ENCODE measurements at places on chromosomes 13 and 19.

- DNase-seq, result no peak
Observed at GRCh38 chr19:4032436-4032835, 24.9 kb downstream of the PIAS4 start.

- DNase-seq, result peak; percentile 94
Observed at GRCh38 chr19:31349160-31349881, at the start of gene TSHZ3. TSHZ3 (minus strand) TSS chr19:31349436; CDS start chr19:31349219, 217 bp downstream.

GRCh38 chr13:100176801-100177400, 88.0 kb downstream of the PCCA start:
- DNase-seq, result peak; percentile 65

- peak; percentile 54 for DNase-seq
Observed at GRCh38 chr13:36282821-36283432, 14.7 kb downstream of the CCDC169 start.

DNA sequence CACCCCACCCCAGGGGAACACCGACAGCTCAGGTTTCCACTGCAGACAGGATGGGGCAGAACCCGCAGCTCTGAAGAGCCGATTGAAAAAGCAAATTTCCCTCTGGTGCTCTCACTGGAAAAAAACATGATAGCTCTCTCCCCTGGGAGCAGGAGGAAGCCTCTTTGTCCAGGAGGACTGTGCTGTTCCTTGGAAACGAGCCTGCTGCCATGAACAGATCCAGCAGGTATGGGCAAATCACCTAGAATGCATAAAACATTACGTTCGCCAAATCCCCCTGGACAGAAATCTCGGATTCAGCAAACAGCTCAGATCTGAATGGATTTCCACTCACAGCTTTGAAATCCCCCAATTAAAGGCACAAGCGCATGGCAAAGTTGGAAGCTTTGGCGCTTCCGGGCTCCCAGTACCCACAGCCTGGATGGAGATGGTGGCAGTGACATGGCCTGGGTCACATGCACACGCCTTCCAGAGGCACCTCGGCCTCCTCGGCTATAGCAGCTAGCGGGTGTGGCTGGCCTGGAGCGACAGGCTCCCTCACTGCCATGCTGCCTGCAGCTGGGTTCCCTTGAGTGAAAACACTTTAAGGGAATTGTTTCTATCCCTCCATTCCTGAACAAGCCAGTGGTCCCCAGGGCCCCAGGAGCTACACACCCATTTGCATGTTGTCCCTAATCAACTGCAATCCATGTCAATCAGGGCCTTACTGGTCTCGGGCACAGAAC, 59.1 kb downstream of the CEBPG start:
- no peak for DNase-seq

GRCh38 chr13:80224468-80224867, 116.5 kb downstream of the SPRY2 start:
- DNase-seq, result no peak

GRCh38 chr13:95275322-95276036, 25.8 kb downstream of the ABCC4 start:
- no peak for DNase-seq

DNA sequence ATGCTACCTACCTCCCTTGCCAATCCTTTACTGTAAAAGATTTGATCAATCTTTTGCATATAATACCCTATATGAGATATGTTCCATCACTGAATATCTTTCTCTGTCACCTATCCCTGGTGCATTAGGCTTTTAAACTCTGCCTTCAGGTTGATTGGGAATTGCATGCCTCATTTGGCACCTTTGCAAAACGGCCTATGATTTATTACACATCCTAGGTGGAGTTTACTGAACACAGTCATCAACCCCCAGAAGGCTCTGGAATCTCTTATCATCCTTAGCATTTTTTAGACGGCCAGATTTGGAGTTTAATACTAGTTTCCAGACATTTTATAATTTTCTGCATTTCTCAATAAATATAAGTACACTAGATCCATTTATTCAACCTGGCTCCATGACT, 448.4 kb upstream of the SLC10A2 start:
- no peak for DNase-seq

DNA sequence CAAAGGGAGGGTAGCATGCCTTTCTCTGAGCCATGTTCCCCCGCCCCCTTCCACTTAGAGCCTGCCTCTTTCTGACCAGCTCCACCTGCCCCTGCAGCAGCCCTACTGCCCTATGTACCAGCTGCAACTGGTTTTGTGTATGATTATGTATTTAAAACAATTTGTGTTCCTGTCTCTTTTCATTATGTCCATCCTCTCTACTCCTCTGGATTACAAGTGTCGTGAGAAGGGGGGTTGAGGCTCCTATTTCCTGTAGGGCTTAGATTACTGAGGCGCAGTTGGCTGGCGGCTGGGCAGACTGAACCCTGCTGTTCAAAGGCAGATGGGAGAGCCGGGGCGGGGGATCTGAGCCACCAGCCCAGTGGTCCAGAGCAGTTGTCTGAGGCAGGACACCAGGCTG, 213.3 kb downstream of the KCNRG start:
- DNase-seq, result no peak

- peak; percentile 4 for DNase-seq
Observed at GRCh38 chr13:51849145-51850101, 4.4 kb upstream of the TMEM272 start.

DNA sequence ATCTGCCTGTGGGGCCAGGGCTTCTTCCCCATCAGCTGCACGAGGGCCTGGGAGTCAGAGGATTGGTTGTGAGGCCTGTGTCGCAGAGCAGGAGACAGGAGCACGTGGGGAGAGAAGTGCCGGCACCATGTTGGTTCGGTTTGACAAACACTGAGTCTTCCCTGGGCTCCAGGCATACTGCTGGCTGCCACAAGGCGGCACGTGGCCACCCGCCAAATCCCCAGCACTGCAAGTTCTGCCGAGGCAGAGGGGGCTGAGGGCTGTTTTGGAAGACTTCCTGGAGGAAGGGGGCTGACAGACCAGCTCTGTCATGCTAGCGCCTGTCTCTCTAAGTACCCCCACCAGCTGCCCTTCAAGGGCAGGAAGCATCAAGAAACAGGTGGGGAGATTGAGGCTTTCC, 9.5 kb downstream of the SHANK1 start:
- no peak for DNase-seq

DNA sequence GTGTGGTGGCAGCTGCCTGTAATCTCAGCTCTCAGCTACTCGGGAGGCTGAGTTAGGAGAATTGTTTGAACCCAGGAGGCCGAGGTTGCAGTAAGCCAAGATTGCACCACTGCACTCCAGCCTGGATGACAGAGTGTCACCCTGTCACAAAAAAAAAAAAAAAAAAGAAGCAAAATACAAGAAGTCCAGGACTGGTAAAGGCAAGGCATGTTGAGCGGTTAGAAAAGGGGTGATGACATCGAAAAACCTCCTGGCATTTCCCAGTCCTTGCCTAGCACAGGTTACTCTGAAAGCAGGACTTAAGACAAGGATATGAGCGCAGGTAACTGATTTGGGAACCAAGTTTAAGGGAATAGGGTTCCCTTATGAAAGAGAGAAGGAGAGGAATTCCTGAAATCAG, 2.5 kb upstream of the LILRB4 start:
- no peak for DNase-seq

DNA sequence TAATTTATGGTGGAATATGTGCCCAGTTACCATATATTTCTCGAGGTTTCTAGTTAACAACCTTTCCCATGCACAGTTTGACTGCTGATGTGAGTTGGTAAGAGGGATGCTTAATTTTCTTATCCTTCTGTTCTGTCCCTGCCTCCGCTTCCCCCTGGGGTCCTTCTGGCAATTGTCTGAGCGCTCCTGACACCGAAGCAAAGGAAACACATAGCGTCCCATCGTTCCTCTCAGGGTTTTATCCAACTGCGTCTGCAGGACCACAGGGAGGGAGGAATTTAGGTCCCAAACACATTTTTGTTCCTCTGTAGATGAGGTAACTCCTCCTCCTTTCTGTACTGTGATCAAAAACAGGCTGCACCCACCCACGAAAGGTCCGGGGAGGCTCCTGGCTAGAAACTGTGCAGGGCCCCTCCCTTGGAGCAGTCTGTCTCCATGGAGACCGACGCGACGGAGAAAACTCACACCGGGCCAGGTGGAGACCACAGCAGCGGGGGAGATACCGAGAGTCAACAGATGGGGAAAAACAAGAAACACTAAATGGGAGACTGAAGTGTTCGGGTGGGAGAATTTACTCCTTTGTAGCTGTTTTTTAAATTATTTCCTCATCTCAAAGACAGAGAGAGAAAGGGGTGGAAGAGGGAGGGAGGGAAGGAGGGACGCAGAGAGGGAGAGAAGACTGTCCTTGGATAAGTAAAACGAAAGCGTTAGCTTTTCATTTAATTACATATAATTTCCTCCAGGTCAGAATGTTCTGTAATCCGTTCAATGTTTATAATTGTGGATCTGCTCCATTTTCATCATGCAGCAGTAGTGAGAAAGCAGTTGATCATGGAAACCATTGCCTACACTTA, 191.8 kb upstream of the NBEA start:
- DNase-seq, result no peak

DNA sequence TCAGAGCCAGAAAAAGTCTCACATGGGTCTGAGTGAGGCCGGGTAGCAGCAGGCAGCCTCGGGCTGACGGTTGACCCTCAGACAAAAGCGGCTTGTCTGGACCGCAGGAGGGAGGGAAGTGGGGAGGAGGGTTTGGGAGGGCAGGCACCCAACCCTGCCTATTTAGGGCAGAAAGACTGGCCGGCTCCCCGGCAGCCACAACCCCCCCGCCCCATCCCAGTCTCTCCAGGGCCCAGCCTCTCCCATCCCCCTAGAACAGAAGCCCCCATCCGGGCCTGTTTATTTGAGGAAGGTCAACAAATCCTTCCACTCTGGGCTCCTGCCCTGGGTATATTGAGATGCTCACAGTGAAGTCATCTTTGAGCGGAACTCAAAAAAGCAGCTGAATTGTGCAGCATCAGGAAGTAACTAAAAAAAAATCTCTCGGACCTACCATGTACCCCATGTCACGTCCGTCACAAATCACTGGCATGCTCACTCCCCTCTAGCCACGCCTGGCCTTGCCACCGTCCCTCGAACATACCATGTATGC, 6.3 kb downstream of the DACT3 start:
- no peak for DNase-seq

GRCh38 chr19:33458807-33459206, 62.8 kb downstream of the PEPD start:
- DNase-seq, result no peak

GRCh38 chr13:43529796-43530195, 257.0 kb downstream of the ENOX1 start:
- DNase-seq, result no peak

DNA sequence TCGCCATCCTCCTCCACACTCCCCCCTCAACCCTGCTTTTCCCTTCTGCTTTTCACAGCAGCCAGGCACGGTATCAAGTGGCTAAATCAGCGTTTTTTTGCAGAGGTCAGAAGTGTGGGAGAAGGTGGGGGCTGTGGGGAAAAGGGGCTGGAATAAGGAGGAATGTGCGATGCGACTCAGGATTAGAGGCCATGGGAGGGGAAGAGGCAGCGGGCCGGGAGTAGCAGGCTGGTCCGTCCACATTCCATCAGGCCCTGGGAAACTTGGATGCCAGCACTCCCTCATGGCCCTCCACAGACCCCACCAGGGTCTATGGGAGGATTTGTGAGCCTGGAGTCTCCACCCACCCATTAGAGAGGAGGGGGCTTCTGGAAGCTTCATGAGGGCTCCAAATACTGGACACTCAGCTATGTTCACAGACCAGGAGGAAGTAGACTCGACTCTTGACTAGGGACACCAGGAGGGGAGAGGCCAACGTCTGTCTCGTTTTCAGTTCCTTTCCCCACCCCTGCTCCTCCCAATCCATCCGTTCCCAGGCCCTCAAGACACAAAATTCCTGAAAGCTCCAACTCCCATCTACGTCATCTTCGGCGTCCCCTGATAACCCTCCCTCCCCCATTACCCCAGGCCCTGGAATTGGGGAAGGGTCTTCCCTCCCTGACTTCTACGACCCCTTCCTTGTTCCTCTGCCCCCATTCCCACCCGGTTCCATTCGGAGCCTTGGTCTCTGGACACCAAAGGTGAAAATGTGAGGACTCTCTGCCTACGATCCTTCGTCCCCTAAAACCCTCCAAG, 3.3 kb upstream of the KCNC3 start:
- DNase-seq, result no peak

GRCh38 chr19:34241513-34242337, 12.6 kb upstream of the GARRE1 start:
- no peak for DNase-seq

DNA sequence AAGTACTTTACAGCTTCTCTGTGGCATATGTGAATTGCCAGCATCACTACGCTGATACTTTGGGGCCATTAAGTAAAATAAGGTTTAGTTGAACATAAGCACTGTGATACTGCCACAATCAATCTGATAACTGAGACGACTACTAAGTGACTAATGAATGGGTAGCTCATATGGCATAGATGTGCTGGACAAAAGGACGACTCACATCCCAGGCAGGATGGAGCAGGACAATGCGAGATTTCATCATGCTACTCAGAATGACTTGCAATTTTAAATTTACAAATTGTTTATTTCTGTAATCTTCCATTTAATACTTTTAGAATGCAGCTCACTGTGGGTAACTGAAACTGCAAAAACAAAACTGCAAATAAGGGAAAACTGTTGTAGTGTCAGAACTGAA, 13.6 kb downstream of the CCDC122 start:
- peak; percentile 17 for DNase-seq

DNA sequence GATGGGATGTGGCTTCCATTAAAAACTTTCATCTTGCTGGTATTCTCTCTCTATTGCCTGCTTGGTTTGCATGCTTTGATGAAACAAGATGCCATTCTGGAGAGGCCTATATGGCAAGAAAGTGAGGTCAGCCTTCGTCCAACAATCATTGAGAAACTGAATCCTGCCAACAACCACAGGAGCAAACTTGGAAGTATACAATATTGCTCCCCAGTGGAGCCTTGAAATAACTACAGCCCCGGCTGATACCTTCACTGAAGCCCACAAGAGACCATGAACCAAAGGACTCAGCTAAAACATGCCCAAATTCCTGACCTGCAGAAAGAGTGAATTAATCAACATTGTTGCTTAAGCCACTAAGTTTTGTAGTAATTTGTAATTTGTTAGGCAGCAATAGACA, 82.5 kb upstream of the FGF14 start:
- DNase-seq, result peak; percentile 12

DNA sequence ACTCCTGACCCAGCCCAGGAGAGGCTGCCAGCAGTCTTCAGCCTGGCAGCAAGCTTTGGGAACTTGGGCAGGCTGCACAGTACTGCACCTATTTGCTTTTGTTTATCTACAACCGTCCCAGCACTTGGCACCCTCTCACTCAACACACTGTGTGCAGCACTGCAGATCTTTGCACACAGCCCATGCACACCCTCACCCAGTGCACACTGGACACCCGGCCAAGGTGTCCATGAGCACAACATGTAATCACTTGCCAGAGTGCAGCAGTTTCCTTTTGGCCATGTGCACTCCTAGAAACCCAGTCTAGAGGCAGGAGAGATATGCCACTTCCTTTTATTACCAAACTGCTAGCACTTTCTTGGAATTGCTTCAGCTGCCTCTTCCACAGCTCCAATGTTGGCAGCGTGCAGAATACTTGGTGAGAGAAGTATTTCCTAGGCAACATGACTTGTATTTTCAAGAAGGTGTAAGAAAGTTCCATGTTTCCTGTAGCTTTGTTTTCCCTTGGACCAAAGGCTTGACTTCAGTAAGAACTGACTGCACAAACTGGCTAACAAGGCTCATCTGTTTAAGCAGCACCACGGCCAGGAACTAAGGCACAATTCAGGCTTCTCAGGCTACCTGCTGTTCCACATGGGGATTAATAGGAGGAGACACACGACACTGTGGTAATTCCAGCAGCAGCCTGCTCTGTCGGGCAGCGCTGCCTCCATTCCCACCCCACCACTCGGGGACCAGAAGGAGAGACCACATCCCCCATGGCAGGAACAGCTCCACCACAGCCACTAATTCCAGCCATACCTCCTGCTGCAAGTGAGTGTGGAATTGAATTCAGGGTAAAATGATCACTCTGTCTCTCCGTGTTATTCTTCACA, 15.3 kb downstream of the ATP7B start:
- peak; percentile 16 for DNase-seq
